ENCODE measurements at places on chromosomes 11 and 22. TPM values are rescaled to one million over a fixed set of nuclear protein-coding genes. Genes with fewer than 3 reads are reported as not detected.

SCN4B gene
- not detected for total RNA-seq

PAX6 gene
- not detected for total RNA-seq

GPR137 gene
- 5.3 TPM for total RNA-seq

MMP8 gene
- total RNA-seq, result 0.11 TPM
